ENCODE measurements at places on chromosomes 4 and X.

- DNase-seq = no peak
Measured at GRCh38 chr4:33975995-33976394, 2268.3 kb downstream of the ARAP2 start.

- no peak for DNase-seq
Measured at GRCh38 chr4:104818579-104818978, 323.9 kb upstream of the CXXC4 start.

- DNase-seq = no peak
Measured at GRCh38 chrX:136963973-136964372, 69.8 kb downstream of the GPR101 start.

DNA sequence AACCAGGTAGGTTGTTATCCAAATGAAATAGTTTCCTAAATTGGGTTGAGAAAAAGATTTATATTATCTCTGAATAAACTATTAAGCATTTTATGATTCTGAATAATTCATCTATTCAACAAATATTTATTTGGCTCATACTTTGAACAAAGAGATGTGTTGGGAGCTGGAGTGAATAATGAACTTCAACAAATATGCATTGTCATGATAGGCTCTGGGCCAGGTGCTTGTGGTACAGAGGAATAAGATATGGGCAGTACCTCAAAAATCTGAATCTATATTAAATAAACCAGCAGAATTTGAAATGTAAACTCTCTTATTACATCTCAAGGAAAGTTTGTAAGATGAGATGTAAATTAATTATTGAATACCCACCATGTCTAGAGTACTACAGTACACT is 75.7 kb upstream of the DCLK2 start:
- DNase-seq = no peak

DNA sequence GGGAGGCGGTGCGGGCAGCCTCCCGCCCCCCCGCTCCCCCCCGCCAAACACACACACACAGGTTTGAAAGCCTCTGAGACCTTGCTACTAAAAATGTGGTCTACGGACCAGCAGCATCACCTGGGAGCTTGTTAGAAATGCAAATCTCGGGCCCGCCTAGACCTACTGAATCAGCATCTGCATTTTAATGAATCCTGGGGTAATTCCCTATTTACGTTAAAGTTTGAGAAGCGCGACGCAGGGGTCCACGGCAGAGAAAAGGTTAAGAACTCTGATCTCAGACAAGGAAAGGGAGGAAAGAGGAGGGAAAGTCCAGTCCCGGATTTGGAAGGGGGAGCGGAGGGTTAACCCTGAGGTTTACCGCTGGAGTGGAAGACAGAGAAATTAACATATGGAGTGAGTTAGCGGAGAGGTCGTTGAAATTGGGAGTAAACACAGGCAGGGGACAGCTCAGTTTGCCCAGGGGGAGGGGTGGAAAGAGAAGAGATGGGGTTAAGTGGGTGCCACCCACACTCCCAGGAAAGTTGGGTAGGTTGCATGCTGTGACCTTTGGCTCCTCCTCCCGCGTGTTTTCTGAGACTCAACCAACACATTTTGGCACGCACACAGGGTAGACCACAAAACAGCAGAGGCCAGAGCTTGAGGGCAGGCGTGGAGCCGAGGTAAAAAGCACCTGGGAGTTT is 483.6 kb downstream of the BCOR start:
- peak; percentile 57 for DNase-seq

DNA sequence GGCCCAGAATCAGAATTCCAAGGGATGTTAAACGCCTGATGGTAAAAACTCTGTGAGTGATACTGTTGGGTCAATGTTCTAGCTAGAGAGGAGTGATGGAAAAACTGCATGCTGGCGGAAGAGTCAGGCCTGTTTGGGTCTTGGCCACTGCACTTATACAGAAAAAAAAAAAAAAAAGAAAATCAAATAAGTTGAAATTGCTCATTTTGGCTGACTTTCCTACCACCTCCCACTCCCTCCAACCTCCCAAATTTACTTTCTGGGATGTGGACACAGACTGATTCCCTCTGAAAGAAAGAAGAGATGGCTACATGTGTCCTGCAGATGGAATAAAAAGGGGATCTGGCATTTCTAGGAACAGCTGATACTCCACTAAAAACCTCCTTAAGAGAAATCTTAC is 234.1 kb upstream of the GIMD1 start:
- DNase-seq = no peak

Data from activated CD4-positive, alpha-beta T cell treated with anti-CD3 and anti-CD28 coated beads for 24 hours (primary cell).